Ascending aorta (tissue), 2 donors: ENCODE measurements at places on chromosomes 13 and 19.
A peak's percentile ranks its signal among the peaks of the same experiment; 100 is the strongest.

DNA sequence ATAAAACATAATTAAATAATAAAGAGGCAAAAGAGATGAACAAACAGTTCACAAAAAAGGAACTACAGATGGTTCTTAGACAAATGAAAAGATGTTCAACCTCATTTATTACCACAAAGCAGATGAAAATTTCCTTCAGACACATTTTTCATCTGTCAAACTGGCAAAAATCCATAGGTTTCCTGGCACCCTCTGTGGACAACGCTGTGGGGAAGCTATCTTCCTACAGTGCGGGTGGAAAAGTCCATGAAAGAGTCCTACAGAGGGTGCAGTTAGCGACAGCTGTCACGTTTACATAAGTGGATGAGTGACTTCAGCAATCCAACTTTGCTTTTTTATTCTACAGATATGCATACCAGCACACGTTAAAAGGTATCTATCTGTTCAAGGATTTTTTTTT, 30.3 kb upstream of the PDCD5 start:
- DNase-seq: no peak

GRCh38 chr19:12847159-12848139, 9.1 kb downstream of the MAST1 start:
- peak; percentile 43 for DNase-seq

DNA sequence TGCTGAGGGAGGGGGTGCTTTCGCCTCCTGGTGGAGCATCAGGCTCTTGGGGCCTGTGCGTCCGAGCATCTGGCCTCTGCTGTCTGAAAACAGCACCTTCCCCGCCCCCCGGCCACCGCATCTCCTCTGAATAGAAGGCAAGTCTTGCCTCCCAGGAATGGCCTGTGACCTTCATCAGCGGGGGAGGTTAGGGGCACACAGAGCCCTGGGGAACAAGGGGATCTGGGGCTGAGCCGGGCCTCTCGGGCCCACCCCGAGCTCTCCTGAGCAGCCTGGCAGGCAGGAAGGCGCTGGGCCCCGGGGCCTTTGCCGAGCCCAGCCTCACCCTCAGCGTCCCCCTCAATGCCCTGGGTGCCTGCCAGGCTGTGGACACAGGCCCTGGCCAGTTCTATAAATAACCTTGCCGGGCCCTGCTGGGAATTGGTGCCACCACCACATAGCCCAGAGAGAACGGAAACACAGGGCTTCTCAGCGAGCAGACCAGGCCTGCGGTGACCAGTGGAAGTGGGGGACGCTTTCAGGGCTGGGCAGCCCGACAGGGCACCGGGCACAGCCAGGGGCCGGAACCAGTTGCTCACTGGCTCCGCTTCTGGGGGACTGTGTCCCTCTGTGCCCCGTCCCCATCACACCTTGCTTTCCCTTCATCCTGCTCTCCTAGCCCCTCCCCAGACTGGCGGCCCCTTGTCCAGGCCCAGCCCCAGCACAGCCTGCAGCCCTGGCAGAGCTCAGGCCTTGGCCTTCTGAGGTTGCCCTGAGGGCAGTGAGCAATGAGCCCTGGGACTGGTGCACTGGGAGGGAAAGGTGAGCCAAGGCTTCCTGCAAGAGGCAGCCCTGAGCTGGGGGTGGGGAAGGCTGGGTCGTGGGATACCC, 9.5 kb downstream of the STK11 start:
- peak; percentile 41 for DNase-seq

DNA sequence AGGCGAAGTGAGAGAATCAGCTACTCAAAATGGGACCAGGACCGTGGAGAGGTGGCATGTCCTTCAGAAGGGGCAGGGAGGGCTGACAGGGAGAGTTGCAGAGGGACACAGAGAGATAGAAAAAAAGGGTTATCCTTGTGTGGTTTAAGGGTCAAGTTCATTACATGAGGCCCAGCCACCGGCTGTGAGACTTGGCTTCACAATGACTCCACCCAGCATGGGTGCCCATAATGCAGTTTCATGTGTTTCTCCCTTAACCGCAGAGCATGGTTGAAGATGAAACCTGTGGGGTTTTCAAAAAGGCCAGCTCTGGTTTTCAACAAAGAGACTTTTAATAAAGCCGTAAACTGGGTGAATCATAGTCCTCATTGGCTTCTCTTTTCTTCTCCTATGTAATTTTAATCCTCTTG, 164.6 kb downstream of the KLF5 start:
- no peak for DNase-seq

- DNase-seq: no peak
These were observed at the start of gene CYP2S1 for GRCh38 chr19:41192574-41193429. TSS of gene CYP2S1 (plus strand) at chr19:41193219. CDS start at chr19:41193265, 46 bp downstream.

DNA sequence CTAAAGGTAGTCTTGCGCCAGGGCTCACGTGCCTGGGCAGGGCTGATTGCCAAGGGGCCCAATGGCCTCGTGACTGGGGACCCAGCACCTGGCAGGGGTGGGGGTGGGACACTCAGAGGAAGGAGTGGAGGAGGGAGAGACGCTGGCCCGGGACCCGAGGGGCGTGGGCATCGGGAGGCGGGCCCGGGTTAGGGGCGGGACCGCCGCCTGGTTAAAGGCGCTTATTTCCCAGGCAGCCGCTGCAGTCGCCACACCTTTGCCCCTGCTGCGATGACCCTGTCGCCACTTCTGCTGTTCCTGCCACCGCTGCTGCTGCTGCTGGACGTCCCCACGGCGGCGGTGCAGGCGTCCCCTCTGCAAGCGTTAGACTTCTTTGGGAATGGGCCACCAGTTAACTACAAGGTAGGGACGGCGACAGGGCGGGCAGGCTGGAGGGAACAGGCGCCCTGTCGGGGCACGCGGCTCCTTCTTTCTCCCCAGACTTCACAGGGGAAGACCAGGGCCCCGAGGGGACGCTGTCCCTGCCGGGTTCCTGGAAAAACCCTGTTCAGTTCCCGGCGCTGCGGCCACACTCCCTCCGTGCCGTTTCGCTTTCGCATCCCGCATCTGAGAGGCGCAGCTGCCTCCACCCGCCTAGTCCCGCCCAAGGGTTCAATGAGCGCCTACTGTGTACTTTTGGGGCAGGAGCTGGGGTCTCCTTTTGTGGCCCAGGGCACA, at the start of gene IFI30:
Gene IFI30 (plus strand): TSS at position 242 of the 717 bp plus-strand sequence. CDS start 29 bp downstream, at position 271.
- peak; percentile 53 for DNase-seq

GRCh38 chr19:11434703-11435056, 241 bp downstream of the ODAD3 start:
- DNase-seq: no peak

DNA sequence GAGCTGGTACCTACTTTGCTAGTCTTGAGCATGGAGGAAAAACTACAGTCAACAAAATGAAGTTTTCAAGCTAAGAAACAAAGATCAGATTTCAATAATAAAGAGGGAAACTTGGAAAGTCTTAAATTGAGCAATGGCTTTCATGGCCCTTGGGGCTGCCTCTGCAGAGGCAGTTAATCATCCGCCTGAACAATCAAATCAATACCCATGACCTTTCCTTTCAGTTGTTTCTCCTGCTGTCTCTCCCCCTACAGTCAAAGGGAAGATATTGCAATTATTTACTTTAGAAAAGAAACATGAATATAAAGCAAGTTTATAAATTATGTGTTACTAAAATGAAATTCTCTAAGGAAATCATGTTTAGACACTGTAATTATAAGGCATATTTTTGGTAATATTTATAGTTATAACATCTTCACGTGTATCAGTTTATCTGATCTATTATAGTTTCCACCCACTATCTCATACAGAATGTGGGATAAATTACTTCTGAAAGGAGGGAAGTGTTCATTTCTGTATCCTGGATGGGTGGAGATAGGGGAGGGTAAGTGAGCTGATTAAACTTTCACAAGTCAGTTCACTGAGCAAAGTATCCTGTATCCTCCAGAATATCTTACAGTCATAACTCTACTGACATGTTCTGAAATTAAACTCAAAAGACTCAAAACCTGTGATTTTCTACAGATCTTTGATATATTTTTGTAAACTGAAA, 72.4 kb upstream of the TSC22D1 start:
- DNase-seq: no peak

DNA sequence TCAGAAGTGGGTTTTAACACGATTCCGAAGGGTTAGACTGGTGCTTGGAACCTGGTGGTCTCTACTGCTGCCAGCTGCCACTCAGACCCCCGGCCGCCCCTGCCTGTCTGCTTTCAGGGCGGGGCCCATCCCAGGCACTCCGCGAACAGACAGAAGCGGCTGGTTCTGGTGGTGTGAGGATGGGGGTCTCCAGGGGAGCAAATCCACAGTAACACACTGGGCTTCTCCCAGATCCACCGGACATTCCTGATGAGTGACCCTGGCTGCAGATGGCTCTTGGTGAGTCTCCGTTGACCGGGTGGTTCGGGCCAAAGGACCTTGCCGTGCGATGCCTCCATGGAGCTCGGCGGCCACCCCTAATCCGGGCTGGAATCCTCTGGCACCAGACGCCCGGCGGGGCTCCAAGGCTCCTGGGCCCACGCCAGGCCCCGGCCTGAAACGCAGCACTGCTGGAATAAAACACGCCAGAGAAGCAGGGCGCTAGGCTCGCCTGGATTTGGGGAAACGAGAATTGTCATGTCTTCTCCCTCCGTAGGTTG, 2.1 kb upstream of the PTBP1 start:
- DNase-seq: no peak

DNA sequence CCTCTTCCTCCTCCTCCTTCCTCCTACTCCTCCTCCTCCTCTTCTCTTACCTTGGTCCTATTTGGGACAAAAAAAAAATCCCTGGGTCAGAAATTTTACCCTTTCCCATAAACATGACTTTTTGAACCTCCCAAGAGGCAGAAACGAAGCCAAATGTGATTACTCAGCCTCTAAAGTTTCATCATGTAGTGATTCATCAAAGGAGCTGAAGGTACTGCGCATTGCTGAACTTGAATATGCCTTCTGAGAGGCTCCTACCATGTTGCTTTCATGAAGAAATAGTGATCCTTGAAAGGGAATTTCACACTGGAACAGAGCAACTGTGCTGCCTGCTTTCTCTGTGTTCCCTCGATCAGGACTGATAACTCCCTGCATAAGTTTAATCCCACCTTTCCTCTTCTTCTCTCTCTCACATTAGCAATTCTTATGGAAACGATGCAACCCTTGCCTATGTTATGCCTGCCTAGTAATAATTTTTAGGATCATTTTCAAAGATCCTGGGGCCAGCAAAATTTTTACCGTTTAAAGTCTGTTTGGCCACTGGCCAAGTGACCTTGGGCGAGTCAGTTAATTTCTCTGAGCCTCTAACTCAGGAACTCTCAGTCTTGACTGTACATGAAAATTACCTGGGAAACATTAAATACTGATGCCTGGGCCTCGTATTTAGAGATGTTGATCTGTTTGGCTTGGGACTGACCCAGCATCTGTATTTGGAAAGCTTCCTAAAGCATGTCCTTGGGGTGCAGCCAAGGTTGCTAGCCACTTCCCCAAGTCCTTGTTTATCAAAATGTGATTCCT, 149.5 kb downstream of the DCT start:
- DNase-seq: no peak

DNA sequence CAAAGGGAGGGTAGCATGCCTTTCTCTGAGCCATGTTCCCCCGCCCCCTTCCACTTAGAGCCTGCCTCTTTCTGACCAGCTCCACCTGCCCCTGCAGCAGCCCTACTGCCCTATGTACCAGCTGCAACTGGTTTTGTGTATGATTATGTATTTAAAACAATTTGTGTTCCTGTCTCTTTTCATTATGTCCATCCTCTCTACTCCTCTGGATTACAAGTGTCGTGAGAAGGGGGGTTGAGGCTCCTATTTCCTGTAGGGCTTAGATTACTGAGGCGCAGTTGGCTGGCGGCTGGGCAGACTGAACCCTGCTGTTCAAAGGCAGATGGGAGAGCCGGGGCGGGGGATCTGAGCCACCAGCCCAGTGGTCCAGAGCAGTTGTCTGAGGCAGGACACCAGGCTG, 213.3 kb downstream of the KCNRG start:
- no peak for DNase-seq

- DNase-seq: no peak
These were observed 128.6 kb upstream of the ZNF91 start for GRCh38 chr19:23523863-23524262.

- no peak for DNase-seq
These were observed at the start of gene DGKH for GRCh38 chr13:42048342-42048683. TSS of gene DGKH (plus strand) at chr13:42048648. CDS start at chr13:42048774, 126 bp downstream.

DNA sequence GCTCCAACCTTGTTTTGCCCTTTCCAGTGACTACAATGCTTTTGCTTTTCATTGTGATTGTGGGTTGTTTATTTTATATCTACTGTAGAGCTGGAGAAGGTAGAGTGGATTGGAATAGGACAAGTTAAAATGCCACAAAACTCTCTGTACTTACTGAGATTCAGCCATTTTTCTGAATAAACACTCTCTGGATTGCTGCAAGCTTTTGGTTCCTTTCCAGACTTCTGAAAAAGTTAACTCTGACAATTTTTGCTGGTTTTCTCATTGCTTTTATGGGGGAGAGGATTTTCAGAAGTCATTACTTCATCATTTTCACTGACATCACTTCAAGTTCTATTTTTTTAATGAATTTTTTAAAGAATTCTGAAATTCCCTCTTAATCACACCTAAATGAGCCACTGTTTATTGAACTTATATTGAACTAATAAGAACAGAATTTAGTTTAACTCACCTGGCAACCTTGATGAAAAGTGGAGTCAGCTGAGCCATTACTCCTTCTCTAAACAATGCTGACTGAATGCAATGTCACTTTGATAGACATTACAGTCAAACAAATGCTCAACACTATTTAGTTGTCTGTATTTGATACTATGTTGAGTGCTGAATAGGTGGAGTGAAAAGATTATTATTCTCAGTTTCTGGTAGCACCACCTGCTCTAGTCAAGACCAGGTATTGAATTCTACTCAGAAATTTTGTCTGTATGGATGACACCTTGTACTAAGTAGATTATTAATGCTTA, 303.5 kb downstream of the DLEU7 start:
- DNase-seq: no peak

- no peak for DNase-seq
These were observed 150.6 kb upstream of the TSC22D1 start for GRCh38 chr13:44726778-44727177.

GRCh38 chr19:10692673-10693264, 8.5 kb upstream of the QTRT1 start:
- DNase-seq: no peak

DNA sequence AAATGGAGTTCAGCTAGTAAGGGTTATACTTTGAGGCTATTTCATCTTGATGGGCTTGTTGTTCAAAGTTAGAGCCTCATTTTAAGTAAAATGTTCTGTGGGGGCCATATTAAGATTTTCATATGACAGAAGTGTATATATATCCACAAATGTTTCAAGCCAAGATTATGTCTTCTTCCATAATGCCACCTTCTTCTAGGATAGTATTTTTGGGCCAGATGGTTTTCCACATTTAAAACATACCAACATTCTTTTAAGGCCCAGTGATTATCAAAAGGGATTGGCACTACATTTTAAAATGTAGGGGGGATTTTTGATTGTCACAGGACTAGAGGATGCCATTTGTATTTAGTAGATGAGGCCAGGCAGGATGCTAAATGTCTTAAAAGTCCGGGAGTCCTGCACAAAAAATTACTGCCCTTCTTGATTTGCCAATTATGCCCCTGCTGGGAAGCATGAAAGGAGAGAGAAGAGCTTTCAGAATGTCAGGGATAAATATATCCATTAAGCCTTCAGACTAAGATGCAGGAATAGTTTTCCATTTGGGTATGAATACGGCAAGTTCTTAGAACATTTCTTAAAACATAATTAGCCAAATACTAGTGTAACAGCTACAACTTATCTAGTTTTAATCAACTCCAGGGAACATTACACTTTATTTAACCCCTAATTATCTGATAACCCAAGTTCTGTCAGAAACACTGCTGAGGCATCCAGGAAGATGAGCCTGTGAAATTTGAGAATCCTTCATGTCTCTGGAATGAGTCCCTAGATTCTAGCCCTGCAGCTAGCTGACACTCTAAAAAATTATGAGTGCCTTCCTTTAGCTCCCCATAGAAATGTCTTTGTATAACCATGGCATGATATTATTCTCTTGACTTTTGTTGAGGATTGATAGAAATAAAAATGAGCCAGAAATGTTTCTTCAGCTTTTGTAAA, 34.0 kb downstream of the ITM2B start:
- no peak for DNase-seq
